Cardiac septum (tissue), 1 donor: ENCODE measurements at places on chromosomes 5 and 9. TPM values are rescaled to one million over a fixed set of nuclear protein-coding genes. Genes with fewer than 3 reads are reported as not detected.

DNA sequence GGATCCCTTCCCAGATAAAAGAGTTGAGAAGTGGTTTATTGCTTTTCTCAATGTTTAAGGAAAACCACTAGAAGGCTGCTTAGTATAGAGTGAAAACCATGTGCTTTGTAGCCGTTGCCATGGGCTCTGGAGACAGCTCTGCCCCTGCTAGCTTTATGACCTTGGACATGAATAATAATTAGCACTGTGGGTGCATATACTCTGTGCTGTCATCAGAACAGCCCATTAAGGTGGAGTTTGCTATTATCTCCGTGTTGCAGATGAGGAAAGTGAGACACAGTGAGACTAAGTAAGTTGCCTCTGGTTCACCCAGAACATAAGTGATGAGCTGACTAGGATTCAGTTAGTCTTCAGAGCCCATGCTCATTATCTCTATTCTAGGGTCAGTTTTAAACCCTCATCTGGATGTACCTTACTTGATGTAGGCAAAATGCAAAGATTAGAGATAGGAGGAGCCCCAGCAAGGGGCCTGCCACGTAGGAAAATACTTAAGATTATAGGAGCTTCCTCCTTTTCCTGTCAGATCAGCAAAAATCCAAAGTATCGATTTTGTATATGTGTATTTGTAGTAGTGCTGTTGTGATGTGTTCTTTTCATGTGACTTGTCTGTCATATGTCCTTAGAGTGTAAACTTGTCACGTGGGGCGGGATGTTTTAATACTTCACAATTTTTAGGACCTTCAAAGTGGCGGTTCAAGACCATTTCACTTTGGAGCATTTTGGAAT is 102.5 kb downstream of the TLE4 start:
- no peak for DNase-seq

DNA sequence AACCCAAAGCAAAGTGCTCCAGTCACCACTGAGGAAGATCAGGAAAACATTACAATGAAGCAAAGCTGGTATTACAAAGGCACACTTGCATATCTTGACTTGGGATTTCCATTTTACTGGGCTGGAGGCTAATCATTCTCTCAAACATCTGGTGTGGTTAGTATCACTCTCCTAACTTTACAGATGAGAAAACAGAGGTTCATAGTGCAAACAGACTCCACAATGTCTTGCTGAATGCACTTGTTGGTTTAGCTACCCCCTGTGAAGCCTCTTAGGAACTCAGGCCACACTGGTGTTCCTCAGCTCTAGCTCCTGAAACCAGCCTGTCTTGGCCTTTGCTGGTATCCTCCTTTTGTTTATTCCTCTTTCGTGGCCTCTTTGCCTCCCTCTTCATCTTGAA is 29.5 kb upstream of the SMAD5 start:
- no peak for DNase-seq

Gene NR2F1
- 0.73 TPM for total RNA-seq

- no peak for DNase-seq
Measured at GRCh38 chr5:154813736-154814135, 36.7 kb downstream of the FAXDC2 start.

Gene BTNL3
- total RNA-seq = not detected
